Amygdala (tissue), 56 donors: ENCODE measurements at places on chromosomes 5 and 9.

DNA sequence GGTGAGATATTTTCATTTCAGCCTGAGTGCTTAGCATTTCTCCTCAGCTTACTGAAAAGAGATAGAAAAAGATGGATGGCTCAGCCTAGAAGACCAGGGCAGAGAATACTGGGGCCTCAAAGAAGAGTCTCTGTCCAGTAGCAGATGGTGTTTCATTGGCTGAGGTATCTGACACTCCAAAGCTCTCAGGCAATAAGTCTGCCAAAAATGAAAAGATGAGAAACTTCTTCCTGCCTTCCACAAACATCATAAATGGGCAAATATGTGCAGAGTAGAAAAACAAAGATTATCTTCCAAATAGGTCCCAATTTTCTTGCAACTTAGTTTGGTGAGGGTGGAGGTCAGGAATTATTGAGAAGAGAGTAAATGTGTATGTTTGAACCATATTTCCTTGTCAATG is 87.4 kb upstream of the ICE1 start:
- no peak for DNase-seq

- no peak for DNase-seq
These were observed 12.6 kb upstream of the UGT3A2 start for GRCh38 chr5:36079200-36079781.

DNA sequence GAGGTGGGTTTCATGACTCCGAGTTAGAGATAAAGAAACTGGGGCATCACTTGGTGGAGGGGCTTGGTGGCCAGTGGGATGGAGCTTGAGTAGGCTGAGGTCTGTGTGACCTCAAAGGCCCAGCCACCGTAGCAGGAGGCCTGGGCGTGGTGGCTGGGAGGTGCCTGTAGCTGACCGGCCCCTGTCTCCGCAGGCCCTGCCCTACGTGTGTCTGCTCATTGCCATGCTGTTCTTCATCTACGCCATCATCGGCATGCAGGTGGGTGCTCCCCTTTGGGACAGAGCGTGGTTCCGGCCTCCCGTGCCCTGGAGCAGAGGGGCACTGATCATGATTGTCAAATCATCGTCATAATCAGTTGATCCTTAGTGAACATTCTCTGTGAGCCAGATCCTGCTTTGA is 196.2 kb downstream of the CACNA1B start:
- no peak for DNase-seq

- no peak for DNase-seq
These were observed 40.3 kb downstream of the GLDC start for GRCh38 chr9:6605202-6605601.

- DNase-seq = no peak
These were observed 48.7 kb upstream of the CEMIP2 start for GRCh38 chr9:71816916-71817451.

- no peak for DNase-seq
These were observed 18.2 kb downstream of the NR2F1 start for GRCh38 chr5:93601071-93601801.

DNA sequence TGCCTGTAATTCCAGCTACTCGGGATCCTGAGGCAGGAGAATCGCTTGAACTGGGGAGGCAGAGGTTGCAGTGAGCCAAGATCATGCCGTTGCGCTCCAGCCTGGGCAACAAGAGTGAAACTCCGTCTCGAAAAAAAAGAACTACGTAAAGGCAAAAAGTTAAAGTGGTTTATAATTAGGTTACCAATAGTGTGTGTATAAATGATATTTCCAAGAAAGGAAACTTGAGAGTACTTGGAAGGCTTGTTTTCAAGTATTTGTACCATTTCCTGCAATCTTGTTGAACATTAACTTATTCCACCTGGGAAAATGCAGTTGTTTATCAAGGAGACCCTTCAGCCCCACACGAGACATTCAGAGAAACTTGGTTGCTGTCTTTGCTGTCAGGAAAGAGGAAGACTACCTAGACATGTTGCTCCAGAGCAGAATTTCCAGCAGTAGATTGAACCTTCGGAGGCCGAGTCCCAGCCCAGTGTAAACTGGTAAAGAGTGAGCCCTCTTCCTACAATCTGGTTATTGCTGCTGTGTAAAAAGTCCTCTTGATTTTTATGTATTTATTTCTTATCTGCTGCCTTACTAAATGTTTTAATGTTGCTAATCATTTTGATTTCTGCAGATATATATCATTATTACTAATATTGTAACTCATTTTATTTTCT is 30.1 kb downstream of the STXBP1 start:
- no peak for DNase-seq
